ENCODE measurements at places on chromosomes 5 and 9. TPM values are rescaled to one million over a fixed set of nuclear protein-coding genes. Genes with fewer than 3 reads are reported as not detected.

Gene IL9
- 136 TPM for total RNA-seq

Gene HABP4
- 17.4 TPM for total RNA-seq

Gene TAF9
- total RNA-seq: 58.3 TPM

Gene SAXO1
- total RNA-seq: not detected

Gene FBLL1
- total RNA-seq: 0.29 TPM

Gene FOXD4
- total RNA-seq: not detected

Gene EQTN
- not detected for total RNA-seq

Data from activated CD4-positive, alpha-beta memory T cell treated with anti-CD3 and anti-CD28 coated beads for 36 hours (primary cell).